ENCODE measurements at places on chromosomes 7 and 10.

- DNase-seq = peak; percentile 11
Observed at GRCh38 chr7:127477295-127478023, 85.0 kb upstream of the ZNF800 start.

DNA sequence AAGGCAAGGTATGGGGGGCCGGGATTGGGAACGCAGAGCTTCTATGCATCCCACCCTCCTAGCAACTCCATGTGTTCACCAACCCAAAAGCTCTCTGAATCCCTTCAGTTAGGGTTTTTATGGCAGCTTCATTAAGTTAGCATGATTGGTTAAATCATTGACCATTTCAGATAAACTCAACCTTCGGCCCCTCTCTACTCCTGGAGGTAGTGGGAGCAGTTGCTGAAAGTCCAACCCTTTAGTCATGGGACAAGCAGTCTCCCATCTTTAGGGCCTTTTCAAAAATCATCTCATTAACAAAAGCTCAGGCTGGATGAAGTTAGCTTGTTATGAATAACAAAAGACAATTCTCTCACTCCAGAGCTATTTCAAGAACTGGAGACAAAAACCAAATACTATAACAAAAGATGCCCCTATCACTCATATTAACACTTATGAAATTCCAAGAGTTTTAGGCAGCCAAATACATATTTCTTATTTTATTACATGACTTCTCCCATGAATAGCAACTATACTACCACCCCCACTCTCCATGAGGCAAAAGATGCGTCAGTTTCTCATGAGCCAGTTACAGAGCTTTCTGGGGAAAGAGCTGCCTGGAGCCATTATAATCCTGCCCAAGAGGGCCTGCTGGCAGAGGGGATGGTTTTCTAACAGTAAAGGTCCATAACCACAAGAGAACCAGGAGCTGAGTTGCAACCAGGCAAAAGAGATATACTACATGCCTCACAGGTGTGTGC is 44.6 kb downstream of the SLC16A12 start:
- DNase-seq = no peak

DNA sequence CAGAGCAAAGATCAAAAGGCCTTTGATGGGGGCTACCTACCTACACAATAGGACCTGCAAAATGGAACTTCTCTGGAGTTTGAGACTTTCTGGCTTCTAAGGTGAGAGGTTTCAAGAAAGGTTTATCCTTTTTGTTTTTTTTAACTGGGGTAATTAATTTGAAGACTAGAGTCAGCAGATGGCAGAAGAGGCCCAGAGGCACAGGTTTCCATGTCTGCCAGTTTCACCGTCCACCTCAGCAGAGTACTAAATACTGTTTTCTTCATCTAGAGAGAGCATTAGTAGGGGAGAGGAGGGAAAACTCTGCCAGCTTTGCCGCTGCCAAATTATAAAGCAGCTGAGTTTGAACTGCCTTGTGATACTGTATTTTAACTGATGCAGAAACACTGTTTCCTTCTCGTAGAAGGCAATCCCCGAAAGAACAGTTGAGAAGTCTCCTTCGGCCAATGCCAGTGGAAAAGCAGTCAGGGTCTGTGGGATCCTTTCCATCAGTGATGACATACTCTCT is 138.7 kb downstream of the SLC25A13 start:
- DNase-seq = no peak

DNA sequence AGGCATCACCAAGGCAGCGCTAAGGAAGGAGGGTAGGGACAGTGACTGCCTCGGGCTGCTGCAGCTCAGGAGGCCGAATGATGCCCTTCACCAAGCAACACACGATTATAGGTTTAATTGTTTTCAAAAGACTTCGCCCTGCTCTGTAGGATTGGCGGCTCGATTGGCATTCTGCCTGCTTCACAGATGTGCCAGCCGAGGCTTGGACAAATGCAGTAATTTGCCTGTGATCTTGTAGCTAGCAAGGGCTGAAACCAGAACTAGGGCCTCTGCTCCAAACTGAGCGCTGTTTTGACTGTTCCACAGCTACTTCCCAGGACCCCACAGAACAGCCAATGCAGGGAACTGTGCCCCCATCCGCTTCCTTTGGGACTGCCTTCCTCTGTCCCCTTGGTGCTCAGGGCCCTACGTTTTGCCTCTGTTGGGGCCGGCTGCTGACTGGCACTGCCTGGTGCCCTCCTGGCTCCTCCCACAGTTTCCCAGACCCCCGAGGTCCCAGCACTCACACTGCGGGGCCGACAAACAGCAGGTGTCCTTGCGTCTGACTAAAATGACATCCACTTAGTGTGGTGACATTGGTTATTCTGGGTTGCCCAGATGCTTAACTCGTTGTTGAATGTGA is 62.6 kb upstream of the EN2 start:
- DNase-seq = no peak

GRCh38 chr7:44639671-44640321 is 33.4 kb downstream of the OGDH start:
- peak; percentile 74 for DNase-seq

DNA sequence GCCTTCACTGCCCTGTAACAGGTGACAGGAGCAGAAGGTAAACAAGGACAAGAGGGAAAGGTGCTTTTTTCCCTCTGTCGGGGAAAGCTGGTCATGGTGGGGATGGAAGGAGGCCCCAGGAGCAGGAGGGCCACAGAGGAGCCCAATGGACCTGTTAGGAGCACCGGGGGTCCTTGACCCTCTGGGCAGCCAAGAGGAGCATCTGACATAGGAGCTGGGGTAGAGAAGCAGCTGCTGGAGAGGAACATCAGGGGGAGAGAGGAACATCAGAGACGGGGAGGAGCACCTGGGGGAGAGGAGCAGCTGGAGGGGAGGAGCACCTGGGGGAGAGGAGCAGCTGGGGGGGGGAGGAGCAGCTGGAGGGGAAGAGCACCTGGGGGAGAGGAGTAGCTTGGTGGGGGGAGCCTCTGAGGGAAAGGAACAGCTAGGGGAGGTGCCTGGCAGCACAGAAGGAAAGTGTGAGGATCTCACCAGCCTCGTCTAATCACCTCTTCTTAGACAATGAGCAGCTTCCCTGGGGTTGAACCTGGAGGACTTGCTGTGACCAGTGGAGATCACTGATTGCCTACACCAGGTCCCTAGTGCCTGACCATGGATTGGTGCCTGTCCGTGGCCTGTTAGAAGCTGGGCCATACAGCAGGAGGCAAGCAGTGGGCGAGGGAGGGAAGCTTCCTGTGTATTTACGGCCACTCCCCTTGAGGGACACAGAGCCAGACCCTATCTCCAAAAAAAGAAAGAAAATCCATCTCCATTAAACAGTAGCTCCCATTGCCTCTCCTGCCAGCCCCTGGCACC is 37.6 kb downstream of the JAKMIP3 start:
- DNase-seq = no peak

GRCh38 chr7:72099784-72100183 is 312.4 kb downstream of the CALN1 start:
- no peak for DNase-seq

DNA sequence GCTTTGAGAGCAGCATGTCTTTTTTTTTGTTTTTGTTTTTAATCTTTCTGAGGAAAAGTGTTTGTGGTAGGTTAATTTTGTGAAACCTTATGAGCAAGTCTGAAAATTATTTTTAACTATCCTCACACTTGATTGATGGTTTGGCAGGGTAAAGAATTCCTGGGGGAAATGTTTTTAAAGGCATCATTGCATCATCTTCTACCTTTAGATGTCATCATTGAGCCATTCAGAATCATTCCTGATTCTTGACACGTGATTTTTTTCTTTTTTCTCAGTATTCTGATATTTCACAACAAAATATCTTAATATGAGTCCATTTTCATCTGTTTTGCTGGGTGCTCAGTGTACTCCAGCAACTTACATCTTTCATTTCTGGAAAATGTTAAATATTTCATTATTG is 28.3 kb downstream of the PALS2 start:
- DNase-seq = no peak

Measured in left kidney (tissue), 8 donors.